SJSA1 (cell line): ENCODE measurements at places on chromosomes 2 and 18. TPM values are rescaled to one million over a fixed set of nuclear protein-coding genes. Genes with fewer than 3 reads are reported as not detected.

YIPF4 gene
- total RNA-seq: 38.2 and 54.6 TPM in 2 replicates

DNA sequence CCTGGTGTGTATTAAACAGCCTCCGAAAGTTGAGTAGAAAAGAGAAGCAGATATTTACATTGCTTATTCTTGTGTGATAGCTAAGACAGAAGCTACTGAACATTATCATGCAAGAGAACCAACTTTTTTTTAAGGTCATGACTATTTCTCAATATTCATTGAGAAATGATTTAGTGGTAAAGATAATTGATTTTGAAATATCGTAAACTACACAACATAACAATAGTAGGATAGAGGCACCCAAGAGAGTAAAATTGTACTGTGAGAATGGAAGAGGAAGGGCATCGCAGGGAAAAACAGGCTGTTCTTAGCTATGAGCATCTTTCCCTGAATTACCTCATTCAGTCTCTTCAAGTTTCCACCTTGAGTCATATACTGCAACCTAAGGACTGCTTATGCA, 25.2 kb downstream of the HRH4 start:
- H3K27me3 ChIP-seq: no peaks in the 10 kb centered on the region
- H3K36me3 ChIP-seq: no peaks in the 10 kb centered on the region
- no peak overlapping the region for H3K4me3 ChIP-seq
- no peaks in the 10 kb centered on the region for H3K4me1 ChIP-seq
- DNase-seq: no peak

MFSD2B gene
- total RNA-seq: not detected in 2 replicates

DNA sequence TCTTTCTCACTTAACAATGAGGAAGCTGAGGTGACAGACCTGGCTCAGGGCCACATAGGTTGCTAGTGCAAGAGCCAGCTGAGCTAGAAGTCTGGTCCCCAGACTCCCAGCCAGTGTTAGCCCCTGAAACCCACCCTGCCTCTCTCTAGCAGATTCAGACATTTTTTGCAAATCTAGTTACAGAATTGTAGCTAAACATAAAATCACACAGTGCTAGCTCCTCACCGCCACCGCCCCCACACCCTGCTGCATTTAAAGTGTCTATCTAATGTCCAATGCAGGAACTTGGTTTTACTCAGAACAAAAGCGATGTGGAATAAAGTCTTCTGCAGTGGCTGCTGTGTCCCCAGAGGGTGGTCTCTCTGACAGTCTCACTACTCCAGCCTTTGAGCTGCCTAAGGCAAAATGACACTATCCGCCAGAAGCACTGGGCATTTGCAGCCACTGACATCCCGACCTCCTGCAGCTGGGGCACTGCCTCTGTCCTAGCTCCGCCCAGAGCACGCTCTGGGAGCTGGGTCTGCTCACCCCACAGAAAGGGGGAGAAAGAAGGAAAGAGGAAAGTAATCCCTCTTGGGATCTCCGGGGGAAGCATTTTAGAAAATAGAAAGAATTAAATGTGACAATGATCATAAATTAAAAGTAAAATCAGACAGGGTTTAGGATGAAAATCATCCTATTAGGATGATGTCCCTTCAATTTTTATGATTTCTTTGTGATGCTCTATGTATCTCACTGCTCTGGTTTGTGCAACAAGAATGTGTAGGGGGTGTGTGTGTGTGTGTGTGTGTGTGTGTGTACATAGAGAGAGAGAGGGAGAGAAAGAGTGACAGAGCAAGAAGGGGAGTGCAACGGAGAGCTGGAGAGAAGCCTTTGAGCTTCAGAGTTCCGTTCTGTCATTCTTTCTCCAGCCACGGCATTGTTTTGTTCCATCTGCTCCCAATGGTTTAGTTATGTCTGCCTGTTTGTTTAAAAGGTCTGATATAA, 50.5 kb upstream of the ST8SIA3 start:
- H3K4me1 ChIP-seq: no peaks in the 10 kb centered on the region
- no peak overlapping the region for H3K4me3 ChIP-seq
- DNase-seq: no peak
- H3K27ac ChIP-seq: no peak overlapping the region
- H3K27me3 ChIP-seq: no peaks in the 10 kb centered on the region; the same call in 1 of the 2 replicates

- H3K27ac ChIP-seq: no peak overlapping the region
- H3K27me3 ChIP-seq: no peaks in the 10 kb centered on the region
- H3K4me1 ChIP-seq: no peaks in the 10 kb centered on the region; the same call in 1 of the 2 replicates
- H3K36me3 ChIP-seq: no peaks in the 10 kb centered on the region
- no peak overlapping the region for H3K4me3 ChIP-seq
Measured at GRCh38 chr18:21054252-21054821, 57.3 kb downstream of the ROCK1 start.

- no peaks in the 10 kb centered on the region for H3K4me1 ChIP-seq
- H3K27ac ChIP-seq: no peak overlapping the region
- no peaks in the 10 kb centered on the region for H3K36me3 ChIP-seq
- DNase-seq: no peak
- no peak overlapping the region for H3K4me3 ChIP-seq
- H3K27me3 ChIP-seq: no peaks in the 10 kb centered on the region
Measured at GRCh38 chr2:165773684-165774083, 20.4 kb downstream of the GALNT3 start.

- no peak overlapping the region for H3K4me3 ChIP-seq
- H3K27ac ChIP-seq: no peak overlapping the region
- DNase-seq: no peak
- H3K27me3 ChIP-seq: no peaks in the 10 kb centered on the region
- no peaks in the 10 kb centered on the region for H3K36me3 ChIP-seq
Measured at GRCh38 chr18:70672581-70672980, 383.7 kb downstream of the SOCS6 start.

HS6ST1 gene
- total RNA-seq: 120 and 160 TPM in 2 replicates

ALPI gene
- total RNA-seq: not detected in 2 replicates

DNA sequence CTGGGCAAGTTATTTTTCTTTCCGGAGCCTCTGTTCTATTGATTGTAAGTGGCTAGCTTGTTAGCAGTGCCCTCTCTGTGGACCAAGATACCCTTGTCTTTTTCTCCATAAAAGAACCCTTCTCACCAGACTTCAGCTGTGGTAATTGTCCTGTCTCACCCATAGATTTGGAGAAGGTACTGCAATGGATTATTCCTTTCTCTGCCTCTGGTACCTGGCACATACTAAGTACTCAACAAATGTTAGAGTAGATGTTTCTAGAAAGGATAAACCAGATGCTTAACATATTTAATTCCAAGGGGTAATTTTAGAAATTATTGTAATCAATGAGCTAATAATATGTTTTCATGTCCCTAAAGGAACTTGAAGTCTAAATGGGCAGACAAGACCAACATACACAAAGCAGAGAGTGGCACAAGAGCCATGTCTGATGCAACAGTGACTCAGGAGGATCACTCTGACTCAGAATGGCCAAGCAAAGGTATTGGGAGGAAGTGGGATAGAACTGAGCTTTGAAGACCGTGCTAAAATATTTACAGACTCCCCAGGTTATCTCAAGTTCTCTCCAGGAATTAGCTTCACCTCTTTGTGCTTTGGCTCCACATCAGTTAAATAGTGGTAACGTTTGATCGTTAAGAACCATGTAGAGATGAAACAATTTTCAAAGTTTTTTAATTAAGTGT, 129.7 kb upstream of the OSR1 start:
- H3K4me3 ChIP-seq: no peak overlapping the region
- DNase-seq: no peak
- no peaks in the 10 kb centered on the region for H3K4me1 ChIP-seq
- H3K27me3 ChIP-seq: no peaks in the 10 kb centered on the region
- no peaks in the 10 kb centered on the region for H3K36me3 ChIP-seq

DNA sequence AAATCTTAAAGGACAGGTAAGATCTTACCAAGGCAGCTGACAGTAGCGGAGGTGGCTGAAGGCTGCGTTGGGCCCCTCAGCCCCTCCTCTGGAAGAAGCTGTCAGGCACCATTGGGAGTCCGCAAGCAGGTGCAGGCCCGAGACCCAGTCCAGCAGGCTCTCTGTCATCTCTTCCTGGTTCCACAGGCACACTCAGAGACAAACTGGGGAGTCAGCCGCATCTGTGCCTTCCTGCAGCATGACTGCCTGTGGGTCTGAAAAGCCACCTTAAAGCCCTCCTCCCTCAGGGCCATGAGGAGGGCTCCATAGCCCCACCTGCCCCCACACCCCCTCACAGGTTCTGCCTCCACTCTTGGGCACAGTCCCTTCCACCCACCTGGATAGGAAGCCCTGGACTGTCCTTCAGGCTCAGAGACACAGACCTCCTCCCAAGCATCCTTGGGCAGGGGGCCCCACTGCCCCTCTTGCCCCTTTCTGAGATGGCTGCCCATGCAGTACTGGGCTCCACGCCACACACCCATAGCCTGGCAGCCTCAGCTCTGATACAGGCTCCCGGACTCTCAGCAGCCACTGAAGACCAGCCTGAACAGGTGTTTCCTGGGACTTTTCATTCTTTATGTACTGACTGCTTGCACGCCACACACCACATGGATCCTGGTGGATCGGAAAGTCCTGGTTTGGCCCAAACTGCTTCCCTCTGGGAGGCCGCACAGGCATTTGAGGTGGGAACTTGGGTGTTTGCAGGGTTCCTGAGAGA, 239.8 kb downstream of the SEPTIN10 start:
- H3K36me3 ChIP-seq: peaks cover 15% of the 10 kb centered on the region; the same call in 1 of the 2 replicates
- no peaks in the 10 kb centered on the region for H3K27me3 ChIP-seq
- no peak overlapping the region for H3K27ac ChIP-seq
- H3K4me1 ChIP-seq: peaks cover 12% of the 10 kb centered on the region
- DNase-seq: peak; percentile 34
- no peak overlapping the region for H3K4me3 ChIP-seq

DNA sequence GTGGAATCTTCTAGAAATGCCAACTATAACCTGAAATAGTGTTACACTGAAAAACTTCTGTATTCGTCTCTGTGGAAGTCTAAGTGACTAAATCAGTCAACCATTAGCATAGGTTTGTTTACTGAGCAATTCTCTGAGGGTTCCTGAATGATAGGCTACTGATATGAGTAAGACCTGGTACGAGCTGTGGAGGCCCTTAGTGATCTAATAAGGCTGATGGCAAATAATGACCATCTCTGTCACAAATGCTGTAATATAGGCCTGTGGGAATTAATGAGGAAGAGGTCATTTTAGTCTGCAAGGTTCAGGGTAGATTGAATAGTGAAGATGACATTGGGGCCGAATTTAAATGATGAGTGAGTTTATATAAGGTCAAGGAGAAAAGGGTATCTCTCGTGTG, 82.5 kb downstream of the MGAT5 start:
- H3K27me3 ChIP-seq: no peaks in the 10 kb centered on the region
- no peaks in the 10 kb centered on the region for H3K4me1 ChIP-seq
- no peak for DNase-seq
- H3K4me3 ChIP-seq: no peak overlapping the region
